Adrenal gland (tissue), 19 donors: ENCODE measurements at places on chromosomes 6 and 20. TPM values are rescaled to one million over a fixed set of nuclear protein-coding genes. Genes with fewer than 3 reads are reported as not detected.
A peak's percentile ranks its signal among the peaks of the same experiment; 100 is the strongest.

GRCh38 chr6:13429406-13429753 is 58.0 kb downstream of the GFOD1 start:
- DNase-seq, result peak; percentile 41

DNA sequence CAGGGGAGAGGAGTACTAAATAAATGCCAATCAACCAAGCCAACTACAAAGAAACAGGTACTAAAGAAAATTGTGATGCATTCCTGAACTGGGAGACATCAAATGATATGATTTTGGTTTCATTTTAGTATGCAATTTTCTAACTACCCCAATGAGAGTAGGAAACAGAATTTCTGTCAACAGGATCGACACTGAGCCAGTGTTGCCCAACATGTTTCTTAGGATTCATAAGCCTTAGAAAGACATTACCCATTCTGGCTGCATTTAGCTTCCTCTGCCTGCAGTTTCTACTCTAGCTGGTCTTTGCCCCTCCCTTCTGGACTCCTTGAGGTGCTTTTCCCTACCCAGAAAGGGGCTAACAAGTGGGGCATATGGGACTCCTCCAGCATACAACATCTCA is 49.8 kb downstream of the KCTD20 start:
- no peak for DNase-seq

DNA sequence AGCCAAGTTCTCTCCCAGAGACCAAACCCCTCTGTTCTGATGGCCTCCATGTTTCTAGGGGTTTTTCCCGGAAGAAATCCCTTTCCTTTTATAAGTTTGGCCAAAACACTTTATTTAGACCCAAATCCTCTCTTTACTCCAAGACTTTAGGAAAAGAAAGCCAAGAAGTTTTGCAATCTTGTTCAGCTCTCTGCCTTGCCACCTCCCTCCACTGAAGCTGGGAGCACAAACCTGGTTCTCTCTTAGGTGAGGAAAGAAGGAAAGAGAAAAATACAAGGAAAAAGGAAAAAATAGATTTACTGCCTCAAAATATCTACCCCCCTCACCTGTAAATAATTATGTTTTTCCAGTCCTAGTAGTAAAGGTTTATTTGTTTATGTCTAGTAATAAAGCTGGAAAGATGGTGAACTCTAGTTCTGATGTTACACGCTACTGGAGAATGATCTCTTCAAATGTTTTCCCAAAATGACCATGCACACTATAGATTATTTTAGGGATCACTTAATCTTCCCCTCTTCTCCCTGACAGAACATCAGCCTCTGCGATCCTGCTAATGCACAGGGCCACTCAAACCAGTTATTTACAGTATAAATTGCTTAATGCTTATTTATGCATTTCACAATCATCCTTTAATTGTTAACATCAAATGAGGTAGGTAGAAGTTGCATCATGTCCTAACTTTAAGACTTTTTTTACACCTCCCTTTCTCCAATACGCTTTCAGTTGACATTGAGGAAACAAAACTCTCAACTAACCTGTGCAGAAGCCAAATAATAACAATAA is 10.9 kb upstream of the ARG1 start:
- no peak for DNase-seq

GRCh38 chr20:3755814-3756480 is 11.6 kb downstream of the ADISSP start:
- no peak for DNase-seq

DNA sequence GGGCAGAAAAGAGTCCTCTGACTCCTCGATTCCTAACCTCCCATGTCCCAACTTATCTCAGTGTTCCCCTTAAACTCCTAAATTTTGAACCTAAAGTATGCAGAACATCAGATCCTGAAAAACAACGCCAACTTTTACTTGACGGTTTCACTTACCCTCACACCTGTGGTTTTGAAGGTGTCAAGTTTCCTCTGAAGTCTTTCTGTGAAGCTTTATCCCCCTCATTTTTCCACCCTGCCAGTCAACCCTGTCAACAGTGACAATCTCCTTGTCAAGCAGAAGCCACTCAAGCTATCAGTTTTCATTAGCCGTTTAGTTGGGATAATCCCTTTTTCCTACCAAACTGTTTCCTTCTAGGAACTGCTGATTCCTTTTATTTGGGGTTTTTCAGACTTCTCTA is 245.4 kb upstream of the PREP start:
- no peak for DNase-seq

GRCh38 chr6:123215211-123215610 is 219.2 kb downstream of the CLVS2 start:
- no peak for DNase-seq

GRCh38 chr6:144062786-144063185 is 32.6 kb downstream of the SF3B5 start:
- DNase-seq, result no peak

The CRIP3 gene
- total RNA-seq, result 1.5 TPM

The SPTLC3 gene
- total RNA-seq, result 15.7 TPM

The UNC5CL gene
- 0.65 TPM for total RNA-seq

The GLP1R gene
- not detected for total RNA-seq

The MDFI gene
- 11.3 TPM for total RNA-seq

The DEFB123 gene
- total RNA-seq, result not detected

The BHLHE23 gene
- total RNA-seq, result not detected

The DXO gene
- 52.0 TPM for total RNA-seq
